A172 (cell line): ENCODE measurements at places on chromosomes 11 and 22. TPM values are rescaled to one million over a fixed set of nuclear protein-coding genes. Genes with fewer than 3 reads are reported as not detected.

Gene CARD18
- total RNA-seq, result not detected in 2 replicates

Gene SYT13
- total RNA-seq, result 0.19 TPM in 1 of 2 replicates, not detected in the other

Gene CREB3L1
- 7.5 and 15.4 TPM in 2 replicates for total RNA-seq

Gene TENM4
- total RNA-seq, result 0.19 and 0.91 TPM in 2 replicates

Gene OR8D1
- not detected in 2 replicates for total RNA-seq

Gene CADM1
- total RNA-seq, result 6.7 and 14.6 TPM in 2 replicates

Gene LRRC74B
- total RNA-seq, result 0.77 TPM in 1 of 2 replicates, not detected in the other

Gene CLTCL1
- 2.7 and 3.4 TPM in 2 replicates for total RNA-seq

Gene BIRC3
- 7.0 and 11.6 TPM in 2 replicates for total RNA-seq

Gene UBASH3B
- 4.0 and 6.9 TPM in 2 replicates for total RNA-seq
